ENCODE measurements at places on chromosomes 2 and 18.

DNA sequence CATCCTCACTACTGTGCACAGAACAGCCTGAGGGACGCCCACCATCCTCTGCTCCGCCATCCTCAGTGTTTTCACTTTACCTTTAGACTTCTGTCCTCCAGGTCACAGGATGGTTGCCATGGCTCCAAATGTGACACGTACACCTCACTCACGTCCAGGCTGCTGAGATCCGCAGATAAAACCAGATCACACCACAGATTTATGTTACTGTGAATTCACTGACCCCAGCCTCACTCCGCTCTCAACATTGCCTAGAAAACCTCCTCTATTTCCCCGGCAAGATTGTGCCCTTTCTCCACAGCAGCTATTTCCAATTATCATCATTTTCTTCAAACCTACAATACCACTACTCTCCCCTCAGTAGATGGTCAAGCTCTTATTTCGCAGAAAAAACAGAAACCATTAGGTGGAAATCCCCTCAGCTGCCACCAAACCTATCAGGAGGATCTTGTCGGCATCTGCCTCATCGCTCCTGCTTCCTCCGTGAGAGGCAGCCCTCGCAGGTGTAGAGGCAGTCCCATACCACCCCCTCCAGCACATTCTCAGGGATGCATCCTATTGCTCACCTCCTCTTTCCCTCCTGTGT is 49.8 kb upstream of the SLC1A4 start:
- no peak for DNase-seq

- no peak for DNase-seq
Measured at GRCh38 chr2:181517685-181518301, 60.6 kb downstream of the ITGA4 start.

- DNase-seq = no peak
Measured at GRCh38 chr2:187297801-187298200, 150.3 kb downstream of the CALCRL start.

DNA sequence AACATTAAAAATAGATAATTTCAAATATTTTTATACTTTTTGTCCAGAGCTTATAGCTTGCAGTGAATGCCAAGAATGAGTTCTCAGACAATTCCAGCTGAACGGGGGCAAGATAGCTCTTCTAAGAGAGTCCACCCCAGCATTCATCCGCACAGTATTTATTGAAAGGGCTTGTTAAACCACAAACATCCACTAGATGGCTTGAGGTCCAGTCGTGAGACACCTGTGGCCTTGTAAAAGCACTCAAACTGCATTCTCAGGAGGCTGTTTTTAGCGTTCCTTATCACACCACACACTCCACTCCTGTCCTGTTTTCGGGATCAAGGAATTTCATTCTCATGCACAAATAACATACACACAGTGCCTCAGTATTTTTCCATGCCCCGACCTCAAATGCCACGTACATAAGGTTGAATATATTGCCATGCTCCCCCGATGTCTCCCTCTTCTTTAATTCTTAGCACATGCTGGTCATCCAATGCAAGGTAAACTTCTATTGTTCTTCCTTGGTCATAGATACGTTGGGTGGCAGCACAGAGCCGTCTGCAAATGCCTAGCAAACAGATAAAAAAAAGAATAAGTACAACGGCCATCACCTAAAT is 47.4 kb downstream of the DNAJC10 start:
- DNase-seq = peak; percentile 20

DNA sequence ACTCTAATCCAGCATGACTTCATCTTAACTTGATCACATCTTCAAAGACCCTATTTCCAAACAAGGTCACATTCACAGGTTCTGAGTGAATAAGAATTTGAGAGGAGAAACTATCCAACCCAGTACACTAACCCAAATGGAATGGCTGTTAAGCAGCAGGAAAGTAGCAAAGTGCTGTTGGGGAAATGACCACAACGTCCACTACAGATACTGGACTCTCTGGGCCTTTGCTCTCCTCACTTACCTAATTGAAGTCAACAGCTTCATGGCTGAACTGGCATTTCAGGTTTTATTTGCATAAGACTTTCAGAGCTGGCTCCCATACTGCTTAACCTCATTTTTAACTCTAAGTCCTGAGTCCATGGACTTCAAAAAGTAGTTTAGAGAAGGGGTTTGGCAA is 38.0 kb upstream of the ACVR2A start:
- DNase-seq = no peak

- DNase-seq = peak; percentile 61
Measured at GRCh38 chr18:48032876-48033789, 102.7 kb upstream of the SMAD2 start.

DNA sequence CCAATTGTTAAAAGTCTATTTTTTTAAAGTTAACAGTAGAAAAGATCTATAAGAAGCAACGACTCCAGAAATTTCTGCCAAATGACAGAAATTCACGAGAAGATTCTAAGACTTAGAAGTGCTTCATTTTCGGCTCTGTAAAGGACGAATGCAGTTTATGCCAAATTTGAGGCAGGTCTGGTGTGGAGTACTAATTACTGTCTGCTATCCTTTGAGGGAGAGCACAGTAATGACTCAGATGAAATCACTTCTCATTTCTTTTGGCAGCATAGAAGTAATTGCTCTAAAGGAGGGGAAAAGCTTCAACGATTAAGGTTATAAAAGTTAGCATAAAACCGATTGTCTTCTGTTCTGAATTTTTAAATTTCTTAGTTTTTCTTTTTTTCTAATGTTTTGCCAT is 11.4 kb downstream of the G6PC2 start:
- DNase-seq = no peak

GRCh38 chr2:23636426-23636825 is 251.4 kb downstream of the KLHL29 start:
- DNase-seq = peak; percentile 34

- DNase-seq = no peak
Measured at GRCh38 chr18:42100911-42101310, 145.9 kb downstream of the PIK3C3 start.

DNA sequence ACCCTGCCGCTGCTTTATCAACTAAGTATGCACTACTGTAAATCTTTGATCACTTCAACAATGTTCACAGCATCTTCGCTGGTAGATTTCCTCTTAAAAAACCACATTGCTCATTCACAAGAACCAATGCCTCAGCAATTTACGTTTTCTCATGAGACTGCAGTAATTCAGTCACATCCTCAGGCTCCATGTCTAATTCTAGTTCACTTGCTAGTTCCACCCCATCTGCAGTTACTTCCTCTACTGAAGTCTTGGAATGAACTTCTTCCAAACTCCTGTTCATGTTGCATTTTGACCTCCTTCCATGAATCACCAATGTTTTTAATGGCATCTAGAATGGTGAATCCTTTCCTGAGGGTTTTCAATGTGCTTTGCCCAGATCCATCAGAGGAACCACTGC is 35.8 kb downstream of the PRELID3A start:
- no peak for DNase-seq

GRCh38 chr18:12308386-12309100 is 502 bp downstream of the TUBB6 start:
- peak; percentile 82 for DNase-seq

DNA sequence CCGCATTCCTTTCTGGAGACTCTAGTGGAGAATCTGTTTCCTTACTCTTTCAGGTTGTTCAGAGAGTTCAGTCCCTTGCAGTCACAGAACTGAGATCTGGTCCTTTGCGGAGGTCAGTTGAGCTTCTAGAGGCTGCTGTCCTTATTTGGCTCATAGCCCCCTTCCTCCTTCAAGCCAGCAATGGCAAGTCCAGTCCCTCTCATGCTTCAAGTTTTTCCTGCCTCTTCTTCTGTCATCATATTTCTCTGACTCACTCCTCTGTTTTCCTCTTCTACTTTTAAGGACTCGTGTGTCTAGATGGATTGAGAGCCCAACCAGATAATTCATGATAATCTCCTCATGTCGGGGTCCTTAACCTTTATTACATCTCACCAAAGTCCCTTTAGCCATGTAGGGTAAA is 173.5 kb upstream of the FOSL2 start:
- DNase-seq = peak; percentile 50

DNA sequence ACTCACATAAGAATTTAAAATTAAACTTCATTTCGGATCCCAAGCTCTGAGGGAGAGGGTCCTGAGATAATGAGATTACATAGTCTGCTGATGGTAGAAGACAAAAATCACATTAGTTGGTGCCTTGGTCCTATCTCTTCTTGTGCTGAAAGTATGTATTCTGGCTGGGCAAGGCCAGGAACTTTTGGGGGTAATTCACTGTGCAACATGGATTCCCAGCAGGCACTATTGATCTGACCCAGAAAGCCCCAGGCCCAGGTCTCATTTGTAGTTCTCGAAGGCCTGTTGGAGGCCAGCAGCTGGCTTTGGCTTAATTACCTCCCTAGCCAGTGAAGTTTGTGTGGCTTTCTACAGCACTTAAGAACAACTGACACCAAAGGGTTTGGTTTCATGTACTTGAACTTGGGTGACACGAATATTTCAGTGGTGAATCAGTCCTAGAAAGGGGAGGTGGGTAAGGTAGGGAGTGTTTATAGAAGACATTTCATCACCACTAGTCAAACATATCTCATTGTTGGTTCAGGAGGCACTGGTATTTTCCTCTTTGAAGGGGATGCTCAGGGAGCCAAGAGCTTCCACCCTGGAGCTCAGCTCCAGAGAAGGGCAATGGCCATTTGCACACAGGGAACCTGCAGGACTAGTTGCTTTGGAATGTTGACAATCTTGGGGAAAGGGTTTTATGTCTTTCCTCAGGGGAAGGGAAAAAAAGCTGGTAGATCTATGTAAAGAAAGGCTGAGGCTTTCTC is 217.8 kb downstream of the OSR1 start:
- DNase-seq = peak; percentile 92

DNA sequence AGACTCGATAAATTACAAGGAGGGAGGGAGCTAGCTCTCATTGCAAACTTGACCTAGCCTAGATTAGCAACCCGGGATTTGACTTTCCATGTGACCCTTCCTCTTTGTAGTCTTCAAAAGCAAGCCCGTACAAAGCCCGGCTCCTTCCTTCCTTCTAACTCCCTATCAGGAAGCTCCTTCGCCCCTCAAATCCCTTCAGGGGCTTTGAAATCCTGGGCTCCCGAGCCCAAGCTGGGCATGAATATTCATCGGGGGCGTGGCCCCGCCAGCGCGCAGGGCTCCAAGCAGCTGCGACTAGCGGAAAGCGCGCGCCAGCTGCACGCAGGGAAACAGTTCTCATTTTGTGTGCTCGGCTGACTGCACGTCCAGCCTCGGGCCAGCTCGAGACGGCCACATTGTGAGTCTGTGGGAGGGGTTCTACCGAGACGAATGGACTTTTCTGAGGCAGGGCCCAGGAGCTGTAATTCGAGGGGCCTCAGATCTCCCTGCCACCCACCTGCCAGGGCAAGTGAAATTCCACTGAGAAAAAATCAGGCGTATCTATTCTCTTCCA is 84.0 kb upstream of the PELI1 start:
- DNase-seq = peak; percentile 47

GRCh38 chr2:191851158-191851557 is 4.3 kb upstream of the CAVIN2 start:
- DNase-seq = no peak

DNA sequence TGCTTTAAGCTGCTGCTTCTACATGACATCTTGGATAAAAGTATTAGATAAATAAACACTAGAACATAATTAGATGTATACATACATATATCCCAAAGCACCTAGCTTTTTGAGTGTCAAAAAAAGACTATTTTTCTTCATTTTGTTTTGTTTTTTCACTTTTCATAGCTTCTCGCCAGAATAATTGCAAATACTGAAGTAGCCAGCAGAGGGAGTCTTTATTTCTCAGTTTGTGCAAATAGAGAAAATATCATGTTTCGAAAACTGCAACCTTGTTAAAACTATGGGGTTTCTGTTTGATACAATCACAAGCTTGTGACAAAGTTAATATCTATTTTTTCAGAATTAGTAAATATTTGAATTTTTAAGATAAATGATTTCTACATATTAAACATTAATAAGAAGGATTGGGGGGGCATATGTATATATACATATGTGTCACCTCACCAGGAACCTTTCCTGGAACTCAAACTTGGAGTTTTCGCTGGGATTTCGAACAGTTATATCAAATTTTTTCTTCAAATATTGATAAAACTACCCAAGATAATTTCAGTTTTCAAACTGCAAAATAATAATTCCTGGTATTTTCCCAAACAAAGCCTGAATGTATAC is 61.0 kb downstream of the GRB14 start:
- peak; percentile 22 for DNase-seq

DNA sequence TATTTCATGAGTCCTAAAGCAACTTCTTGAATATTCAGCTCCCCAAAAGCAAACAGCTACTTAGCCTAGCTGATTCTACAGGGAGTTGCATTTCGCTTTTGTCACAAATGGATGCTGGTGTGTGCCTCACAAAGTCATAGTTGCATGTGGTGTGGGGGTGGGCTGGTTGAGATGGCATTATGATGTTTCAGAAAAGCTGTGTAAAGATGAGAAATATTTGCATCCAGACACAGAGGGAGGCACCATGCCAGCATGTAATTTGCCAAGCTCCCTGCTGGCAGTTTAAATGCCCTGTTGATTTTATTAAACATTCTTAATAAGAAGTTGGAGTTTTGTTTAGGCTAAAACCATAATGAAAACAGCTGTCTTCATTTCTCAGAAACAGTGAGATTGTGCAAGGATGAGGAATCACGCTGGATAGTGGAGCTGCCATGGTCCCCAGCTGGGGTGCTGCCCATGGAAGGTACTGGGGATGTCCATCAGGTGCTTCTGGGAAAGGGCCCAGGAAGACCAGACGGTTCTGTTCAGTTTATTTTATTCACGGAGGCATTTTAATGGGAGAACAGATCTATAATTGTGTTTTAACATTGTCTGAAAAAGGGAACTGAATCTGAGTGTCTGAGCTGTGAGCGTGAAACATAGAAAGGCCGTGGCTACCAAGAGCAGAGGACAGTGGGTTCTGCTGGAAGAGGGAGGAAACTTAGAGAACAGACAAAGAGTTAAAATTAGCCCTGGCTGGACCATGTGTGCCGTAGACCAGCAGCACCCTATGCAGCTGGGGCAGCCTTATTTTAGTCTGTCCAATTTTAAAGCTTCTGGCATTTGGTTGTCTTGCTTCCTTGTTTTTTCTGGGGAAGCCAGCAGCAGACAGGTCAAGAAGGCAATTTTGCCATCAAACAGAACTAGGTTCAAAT is 177.1 kb downstream of the FAM210A start:
- DNase-seq = no peak

DNA sequence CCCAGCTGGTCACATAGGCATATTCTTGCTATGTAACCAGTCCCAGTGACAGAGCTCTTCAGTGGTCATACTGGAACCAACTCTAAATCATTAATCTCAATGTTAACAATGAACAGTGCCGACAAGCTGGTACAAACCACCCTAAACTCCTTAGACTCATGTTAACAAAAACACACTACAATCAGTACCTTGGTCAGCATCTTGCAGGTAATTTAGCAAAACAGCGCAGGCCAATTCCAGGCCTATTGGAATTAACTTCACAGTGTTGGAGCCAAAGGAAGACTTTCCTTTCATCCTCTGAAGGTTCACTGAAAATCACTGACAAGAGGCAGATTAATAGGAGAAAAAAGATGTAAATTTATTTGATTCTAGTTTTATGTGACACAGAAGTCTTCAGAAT is 396.4 kb downstream of the PIK3C3 start:
- no peak for DNase-seq

DNA sequence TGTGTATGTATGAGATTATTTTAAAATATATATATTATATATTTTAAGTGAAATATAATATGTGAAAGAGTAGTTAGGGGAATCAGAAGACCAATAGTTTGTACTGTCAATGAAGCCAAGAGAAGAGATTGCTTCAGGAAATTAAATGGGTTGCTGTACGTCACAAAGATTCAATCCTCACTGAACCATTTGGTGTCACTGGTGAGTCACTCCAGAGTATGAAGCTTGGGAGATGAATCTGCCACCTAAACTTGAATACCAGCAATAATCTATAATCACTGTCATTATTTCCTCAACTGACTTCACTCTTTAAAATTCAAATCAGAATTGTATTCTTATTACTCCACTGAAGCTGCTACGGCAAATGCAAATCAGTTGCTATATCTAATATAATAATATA is 41.9 kb upstream of the SCN9A start:
- peak; percentile 54 for DNase-seq

Data from fibroblast of skin of right quadriceps (primary cell).